ENCODE measurements at places on chromosomes 2 and 18.

DNA sequence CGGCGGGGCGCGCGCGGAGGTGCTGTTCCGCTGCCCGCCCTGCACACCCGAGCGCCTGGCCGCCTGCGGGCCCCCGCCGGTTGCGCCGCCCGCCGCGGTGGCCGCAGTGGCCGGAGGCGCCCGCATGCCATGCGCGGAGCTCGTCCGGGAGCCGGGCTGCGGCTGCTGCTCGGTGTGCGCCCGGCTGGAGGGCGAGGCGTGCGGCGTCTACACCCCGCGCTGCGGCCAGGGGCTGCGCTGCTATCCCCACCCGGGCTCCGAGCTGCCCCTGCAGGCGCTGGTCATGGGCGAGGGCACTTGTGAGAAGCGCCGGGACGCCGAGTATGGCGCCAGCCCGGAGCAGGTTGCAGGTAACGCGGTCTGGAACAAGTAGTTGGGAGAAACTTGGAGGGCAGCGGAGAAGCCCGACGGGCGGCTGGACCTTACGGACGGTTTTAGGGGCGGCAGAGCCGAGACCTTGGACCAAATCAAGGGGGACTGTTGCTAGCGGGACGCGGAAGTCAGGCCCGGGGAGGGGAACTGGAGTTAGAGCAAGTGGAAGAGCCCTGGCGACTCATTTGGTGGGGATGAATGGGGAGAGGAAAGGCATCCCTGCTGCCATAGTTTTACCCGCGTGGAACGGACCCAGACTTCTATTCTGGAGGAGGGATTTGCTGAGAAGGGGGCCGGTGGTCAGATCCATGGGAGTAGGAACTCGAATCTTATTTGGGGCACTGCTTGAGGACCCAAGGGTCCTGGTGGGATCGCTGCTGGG lies 573 bp downstream of the IGFBP2 start:
- DNase-seq = no peak

GRCh38 chr2:102481931-102482330 lies 8.9 kb downstream of the SLC9A4 start:
- DNase-seq = no peak

DNA sequence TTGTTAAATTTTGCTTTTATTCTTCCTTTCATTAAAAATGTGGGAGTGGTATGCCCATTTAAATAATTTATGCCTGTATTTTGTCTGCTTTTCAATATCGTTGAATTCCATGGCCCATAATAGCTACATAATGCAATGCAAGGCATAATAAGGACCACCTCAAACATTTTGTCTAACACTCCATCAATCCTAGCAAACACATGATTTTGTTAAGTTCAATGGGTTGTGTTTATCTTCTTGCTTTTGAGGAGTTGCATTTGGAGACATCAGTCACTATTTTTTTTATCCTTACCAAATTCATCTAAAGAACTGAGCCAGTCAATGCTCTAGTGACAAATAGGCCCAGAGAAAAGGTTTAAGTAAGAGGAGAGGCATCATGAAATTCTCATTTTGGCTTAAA lies 145.5 kb downstream of the ZNF385B start:
- no peak for DNase-seq

DNA sequence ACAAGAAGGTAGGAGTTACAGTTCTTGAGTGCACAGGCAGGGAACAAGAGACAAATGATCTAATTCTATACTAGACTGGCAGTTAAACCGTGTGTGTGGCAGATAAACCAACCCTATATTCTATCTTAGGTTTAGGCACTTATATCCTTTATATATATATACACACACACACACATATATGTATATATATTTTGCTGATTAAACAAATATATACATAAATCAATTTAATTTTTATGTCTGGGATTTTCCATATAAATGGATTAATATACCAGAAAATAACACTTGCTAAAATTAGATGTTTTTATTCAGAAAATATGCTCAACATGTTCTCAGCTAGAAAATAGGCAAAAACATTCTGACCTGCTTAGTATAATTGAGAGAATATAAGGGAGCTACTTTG lies 887.9 kb upstream of the KLHL29 start:
- DNase-seq = no peak

DNA sequence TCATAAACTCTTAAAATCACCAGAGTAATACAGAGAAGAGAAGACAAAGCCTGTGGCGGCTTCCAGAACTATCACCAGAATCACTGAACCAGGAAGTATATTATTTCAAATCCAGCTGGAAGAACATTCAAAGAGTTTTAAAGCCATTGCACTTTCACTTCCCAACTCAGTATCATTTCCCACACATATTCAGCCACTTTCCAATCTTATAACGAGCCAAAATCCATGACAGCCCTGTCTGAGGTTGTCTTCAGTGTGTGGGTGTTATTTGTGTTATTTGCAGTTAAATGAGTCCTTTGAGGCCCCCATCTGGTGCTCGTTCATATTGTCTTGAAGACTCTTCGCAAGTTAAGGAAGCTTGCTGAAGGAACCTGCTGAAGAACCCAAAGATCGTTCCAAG lies 559.9 kb downstream of the TSN start:
- DNase-seq = no peak

- DNase-seq = peak; percentile 47
These were observed 177.1 kb downstream of the FAM210A start for GRCh38 chr18:13548966-13549879.

DNA sequence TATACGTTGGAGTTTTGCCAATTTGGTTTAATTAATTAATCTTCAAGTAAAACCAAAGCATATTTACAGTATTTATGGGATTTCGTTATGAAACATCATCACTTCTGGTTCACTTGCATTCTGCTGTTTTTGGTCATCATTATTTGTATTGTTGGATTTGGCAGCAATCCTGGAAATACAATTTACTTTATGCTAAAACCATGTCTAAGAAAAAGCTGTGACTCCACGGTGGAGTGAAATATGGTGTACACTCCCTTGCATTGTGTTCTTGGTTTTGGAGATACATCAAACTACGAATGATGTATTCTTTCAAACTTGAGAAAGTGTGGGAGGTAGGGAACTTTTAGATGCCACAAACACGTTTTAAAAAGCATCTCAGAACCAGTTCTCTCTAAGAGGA lies 106.4 kb downstream of the CTAGE1 start:
- DNase-seq = no peak

GRCh38 chr2:240407090-240407489 lies 28.4 kb upstream of the GPC1 start:
- no peak for DNase-seq

GRCh38 chr2:64017811-64018700 lies 1.2 kb downstream of the VPS54 start:
- DNase-seq = peak; percentile 43

GRCh38 chr2:100278986-100279385 lies 43.3 kb downstream of the LONRF2 start:
- DNase-seq = no peak

- DNase-seq = peak; percentile 23
These were observed 18.7 kb downstream of the C18orf63 start for GRCh38 chr18:74334242-74334893.

DNA sequence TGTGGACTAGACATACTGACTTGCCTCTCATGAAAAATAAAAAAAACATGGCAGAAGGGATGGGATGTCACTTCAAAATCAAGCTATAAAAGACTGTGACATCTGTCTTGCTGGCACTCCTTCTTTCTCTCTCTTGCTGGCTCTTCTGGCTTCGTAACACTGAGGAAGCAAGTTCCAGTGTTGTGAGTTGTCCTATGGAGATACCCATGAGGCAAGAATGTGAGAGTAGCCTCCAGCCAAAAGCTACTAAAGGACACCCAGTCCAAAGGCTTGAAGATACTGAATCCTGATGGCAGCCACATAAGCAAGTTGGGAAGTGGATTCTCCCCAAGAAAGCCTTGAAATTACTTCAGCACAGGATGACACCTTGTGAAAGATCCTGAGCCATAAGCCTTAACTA lies 376.1 kb upstream of the TMEFF2 start:
- DNase-seq = no peak

DNA sequence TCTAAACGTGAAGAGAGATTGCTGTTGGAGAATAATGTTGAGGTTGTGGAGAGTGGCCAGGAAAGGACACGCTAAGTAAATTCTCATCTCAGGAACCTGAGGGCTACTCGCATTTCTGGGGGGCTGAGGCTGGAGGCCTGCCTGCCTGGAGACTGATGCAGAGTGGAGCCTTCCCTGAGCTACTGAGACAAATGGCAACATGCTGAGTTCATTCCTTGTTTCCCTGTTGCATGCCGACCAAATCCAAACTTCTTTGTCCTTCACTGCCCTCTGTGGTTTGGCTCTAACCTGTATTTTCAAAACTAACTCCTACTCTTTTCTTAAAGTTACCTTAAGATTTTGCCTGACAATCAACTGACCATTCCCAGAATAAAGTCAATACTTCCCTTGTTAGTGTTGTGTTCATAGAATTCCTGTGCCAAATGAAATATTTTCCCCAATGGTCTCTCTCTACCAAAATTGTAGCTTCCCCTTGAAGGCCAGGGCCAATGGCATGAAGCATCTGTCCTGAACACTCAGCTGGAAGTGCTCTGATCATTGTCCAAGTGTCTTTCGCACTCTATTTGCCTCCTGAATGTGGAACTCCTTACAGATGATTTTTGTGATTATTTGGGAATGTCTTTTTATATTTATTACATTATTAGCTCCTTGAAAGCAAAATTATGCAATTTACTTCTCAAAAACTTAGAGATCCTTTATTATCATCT lies 1085.6 kb downstream of the SOCS6 start:
- DNase-seq = no peak

DNA sequence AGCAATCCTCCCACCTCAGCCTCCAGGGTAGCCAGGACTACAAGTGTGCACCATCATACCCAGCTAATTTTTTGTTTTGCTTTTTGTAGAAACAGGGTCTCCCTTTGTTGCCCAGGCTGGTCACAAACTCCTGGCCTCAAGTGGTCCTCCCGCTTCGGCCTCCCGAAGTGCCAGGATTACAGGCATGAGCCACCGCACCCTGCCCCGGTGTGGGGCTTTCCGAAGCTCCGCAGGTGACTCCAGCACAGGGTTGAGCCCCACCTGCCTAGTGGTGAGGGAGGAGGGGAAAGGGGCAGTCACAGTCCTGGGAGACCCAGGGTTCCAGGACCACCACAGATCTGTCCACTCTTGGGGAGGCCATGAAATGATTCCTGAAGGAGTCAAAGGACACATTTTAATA lies 5.2 kb downstream of the PRLH start:
- no peak for DNase-seq

DNA sequence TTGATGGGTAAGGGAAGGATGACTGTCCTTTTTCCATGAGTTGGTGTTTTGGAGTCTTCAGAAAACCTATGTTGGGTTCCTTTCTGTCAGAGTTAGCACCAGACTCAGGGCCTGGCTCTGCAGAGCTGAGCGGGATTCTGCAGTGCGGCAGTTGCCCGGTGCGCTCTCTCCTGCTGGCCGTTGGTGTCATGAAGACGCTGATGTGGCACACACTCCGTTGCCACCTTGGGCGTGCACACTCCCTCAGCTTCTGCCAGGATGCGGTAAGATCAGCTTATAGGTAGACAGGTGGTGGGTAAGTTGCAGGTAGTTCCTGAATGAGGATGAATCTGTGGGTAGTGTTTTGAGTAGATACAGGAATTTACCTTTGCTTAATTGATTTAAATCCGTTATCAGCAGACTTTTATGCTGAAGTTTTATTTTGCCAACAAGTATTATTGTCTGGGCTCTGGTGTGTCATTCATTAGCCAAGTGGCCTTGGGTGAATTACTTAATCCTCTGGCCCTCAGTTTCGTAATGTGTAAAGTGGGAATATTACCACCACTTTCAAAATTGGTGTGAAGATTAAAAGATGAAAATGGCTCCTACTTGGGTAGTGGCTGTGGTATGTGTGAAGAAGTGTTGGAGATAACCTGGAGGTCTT lies 26.8 kb downstream of the DGKD start:
- peak; percentile 28 for DNase-seq

DNA sequence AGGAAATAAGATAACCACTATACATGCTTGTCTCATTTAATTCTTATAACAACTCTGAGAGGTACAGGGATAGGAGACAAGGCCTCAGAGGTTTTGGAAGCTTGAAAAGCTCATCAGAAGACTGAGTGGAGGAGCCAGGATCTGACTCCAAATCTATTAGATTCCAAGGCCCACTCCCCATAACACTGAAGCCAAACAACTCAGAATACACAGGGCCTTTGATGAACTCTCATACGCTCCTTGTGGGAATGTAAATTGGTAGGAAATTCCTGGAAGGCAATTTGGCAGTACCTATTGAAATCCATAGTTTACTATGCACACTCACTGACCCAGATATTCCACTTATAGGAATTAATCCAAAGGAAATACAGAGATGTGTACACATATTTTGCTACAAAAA lies 27.9 kb downstream of the WIPF1 start:
- no peak for DNase-seq

DNA sequence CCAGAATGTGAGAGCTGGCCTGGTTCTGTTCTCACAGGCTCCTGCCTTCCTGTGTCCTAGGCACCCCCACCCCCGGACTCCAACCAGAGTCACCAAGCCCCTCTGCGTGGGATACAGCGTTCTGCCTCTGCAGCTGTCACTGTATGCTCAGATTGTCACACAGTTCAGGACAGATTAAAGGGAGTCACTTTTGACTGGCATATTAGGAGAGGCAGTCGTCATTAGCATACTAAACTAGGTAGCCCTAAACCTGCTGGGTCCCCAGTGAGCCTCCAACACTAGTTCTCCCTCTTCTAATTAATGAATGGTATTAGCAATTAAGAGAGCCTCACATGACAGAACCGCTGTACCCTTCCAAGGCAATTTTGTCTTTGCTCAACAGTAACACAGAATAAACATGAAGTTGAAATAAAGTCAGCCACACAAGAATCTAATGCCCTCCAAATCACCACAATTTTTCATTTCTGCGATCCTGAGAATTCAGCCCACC lies 340.2 kb downstream of the CMPK2 start:
- no peak for DNase-seq

- no peak for DNase-seq
These were observed 408.7 kb upstream of the HS6ST1 start for GRCh38 chr2:128727404-128727803.

DNA sequence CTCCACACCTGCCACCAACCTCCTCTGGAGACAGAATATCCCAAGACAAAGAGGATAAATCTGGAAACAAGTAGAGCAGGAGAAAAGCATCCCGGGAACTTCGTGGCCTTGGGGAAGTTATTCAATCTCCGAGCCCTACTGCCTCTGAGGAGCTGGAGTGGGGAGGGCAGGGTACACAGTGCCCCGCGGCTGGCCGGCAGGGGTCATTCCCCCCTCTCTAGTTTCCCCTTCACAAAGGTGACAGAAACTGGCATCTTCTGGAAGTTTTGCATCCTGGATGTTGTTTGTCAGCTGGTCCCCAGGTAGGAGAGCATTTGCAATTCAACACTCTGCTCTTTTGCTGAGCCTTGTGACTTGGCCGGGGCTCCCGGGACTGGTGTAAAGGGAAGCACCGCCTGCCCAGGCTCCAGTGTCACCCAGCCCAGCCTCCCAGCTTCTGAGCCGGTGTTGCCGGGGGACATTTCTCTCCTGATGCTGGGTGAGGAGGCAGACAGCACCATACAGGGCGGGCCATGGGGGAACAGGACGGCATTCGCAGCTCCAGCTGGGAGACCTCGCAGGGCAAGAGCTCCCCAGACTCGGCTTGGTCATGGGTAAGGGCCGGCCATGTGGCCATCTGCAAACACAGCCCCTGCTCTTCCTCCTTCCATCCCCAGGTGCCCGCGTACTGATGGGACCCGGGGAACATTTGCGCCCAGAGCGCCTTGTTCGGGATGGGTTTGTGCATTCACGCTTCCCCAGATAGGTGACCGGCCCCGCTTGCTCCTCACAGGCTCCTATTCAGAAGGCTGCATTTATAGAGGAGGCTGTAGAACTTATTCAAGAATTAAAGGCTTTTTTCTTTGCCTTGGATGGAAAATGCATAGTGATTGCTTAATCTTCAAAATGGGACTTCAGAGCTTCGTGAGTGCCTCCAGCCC lies 7.4 kb upstream of the NTSR2 start:
- DNase-seq = no peak

- DNase-seq = peak; percentile 67
These were observed 25.0 kb upstream of the KDM3A start for GRCh38 chr2:86416146-86416545.
